NCI-H748 treated with DMSO at 0.1 percent for 48 hours (cell line): ENCODE measurements at places on chromosomes 1 and 21.
A peak's percentile ranks its signal among the peaks of the same experiment; 100 is the strongest.

DNA sequence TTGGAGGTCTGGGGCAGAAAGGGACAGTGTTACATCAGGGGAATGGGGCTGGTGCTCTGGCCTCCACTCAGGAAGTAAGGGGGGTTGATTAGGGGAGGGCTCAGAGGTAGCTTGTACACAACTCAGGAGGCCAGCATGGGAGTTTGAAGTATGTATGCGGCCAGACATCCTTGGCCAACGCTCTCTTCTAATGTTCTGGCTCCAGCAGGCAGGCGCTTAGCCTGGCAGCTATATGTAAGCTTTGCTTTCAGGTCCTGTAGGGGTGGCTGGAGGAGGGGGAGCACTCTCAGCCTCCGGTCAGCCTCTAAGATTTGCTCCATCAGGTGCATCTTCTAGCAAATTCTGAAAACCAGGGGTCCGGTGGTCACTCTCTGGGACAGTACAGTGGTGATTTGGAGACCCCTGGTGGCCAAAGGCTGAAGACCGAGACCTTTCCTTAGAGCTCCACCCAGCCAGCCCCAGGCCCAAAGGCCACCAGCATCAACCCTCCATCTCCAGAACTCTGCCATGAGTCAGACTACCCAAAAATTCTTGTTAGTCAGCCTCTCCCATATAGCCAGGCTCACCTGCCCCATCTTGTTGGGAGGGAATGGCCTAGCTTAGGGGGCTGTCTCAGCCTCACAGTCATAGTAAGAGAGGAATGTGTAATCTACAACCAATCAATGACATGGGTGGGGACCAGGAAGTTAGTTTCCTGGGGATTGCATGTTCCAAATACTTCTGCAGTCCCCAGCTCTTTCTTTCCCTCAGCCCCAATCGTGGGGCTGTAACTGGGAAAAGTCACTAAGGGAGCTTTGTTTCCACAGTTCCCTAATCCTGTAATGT lies 9.7 kb upstream of the COL8A2 start:
- DNase-seq, result peak; percentile 5

GRCh38 chr21:45780647-45781046 lies 137.1 kb downstream of the PCBP3 start:
- no peak for DNase-seq

- DNase-seq, result no peak
These were observed 1.3 kb downstream of the RIT1 start for GRCh38 chr1:155909894-155910293.

DNA sequence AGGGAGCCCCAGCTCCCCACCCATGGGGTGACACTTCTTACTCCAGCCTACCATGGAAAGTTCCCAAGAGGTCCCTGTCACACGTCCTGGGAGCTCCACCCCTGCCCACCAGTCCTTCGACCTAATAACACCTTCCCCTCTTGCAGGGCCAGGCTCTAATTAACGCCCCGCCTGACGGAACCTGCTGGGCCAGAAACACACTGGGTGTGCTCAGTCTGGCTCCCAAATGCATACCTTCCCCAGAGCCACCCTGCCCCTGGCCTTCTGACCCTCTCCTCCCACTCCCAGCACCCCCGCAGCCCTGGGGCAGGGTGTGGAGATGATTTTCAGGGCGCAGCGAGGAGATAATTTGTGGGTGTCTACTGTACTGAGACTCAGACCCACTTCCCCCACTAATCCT lies 20.6 kb downstream of the PGLYRP3 start:
- DNase-seq, result no peak

DNA sequence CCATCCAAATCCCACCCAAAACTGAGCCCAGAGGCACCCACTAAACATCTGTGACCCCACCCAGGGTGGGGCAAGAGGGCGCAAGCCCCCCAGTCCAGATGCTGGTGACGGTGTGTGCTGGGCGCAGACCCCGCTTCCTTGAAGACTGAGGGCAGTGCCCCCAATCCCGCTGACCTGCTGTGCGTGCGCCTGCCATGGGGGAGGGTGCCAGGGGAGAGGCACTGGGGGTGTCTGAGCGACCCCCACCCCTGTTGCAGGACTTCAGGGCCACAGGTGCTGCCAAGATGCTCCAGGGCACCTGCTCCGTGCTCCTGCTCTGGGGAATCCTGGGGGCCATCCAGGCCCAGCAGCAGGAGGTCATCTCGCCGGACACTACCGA lies 13.3 kb downstream of the COL6A2 start:
- no peak for DNase-seq

DNA sequence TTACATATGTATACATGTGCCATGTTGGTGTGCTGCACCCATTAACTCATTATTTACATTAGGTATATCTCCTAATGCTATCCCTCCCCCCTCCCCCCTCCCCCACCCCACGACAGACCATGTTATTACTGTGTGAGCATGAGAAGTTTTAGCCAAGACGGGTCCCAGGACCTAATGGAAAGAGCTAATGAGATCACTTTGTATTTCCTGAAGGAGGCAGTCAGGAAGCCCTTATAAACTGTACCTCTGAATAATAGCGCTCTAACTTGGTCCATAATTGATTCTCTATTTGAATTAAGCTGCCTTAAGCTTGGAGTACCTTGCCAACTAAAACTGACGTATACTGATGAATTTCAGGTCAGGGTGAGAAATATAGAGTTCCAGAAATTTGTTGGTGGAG lies 4.1 kb upstream of the NEGR1 start:
- no peak for DNase-seq

GRCh38 chr1:220974431-220974830 lies 95.2 kb downstream of the HLX start:
- no peak for DNase-seq

DNA sequence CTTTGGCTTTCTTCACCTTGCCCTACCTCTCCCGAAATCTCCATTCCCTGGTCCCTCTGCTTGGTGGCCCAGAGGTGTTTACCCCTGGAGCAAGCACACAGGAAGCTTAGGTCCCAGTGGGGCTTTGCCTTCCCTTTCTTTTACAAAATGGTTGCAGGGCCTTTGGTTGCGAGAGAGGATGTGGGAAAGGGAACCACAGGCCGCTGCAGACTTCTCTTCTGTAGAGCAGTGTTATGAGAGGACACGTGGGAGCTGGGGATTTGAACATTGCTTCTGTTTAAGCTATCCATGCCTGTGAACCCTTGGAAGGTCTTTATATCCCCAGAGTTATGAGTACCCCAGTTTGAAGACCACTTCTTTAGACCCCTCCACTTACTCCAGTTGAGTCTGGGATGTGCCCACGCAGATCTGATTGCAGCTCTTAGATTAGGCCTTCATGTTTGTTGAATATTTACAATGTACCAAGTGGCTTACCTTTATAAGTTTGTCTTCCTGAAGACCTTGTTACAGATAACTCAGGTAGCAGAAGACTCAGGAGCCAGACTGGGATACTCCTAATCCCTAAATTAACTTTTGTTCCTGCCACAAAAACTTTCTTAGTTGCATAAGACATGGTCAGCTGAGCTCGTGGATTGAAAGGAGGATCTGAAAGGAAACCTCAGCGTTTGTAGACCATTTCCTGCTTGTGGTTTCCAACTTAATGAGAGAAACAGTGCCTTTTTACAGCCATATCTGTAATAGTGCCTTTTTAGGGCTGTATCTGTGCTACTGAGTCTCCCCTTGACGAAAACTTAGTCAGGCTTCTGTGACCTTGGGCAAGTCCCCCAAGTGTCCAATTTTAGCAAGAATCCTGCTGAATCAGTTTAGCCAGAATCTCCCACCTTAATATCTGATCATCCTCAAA lies 21.9 kb upstream of the IVNS1ABP start:
- no peak for DNase-seq

DNA sequence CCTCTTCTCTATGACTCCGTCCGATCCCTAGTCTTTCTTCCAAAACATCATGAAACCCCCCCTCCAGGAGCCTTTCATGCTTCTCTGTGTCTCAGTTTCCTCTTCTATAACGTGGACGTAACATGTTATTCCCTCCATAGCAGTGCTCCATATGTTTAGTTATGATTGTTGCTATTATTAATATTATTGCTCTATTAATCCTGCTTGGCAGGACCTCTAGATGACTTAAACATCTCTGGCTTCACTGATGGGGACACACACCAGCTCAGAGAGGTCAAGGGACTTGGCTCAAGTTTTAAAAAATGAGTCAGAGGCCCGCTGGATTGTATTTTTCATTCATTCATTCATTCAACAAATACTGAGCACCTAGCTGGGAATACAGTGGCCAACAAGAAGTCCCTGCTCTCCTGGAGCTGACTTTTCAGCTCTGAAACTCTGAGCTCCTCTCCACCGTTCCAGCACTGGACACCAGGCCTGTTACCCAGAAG lies 404 bp upstream of the CPLANE2 start:
- no peak for DNase-seq

GRCh38 chr1:230220478-230220877 lies 153.4 kb downstream of the GALNT2 start:
- DNase-seq, result no peak

DNA sequence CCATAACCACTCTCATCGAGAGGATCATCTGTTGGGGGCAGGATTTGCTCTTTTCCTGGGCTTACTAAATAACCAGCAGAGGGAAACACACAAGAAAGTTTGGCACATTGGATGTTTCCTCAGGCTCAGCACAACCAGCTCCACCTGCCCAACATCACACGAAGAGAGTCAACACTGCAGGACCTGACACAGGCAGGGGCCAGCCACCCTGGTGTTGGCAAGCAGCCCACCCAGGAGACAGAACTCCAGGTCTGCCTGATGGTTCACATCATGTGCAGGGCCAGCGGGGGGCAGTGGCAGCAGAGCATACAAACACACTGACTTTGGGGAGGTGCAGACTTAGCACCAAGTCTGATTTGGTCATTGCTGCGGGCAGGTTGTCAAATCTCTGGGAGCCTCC lies 182.3 kb upstream of the GALNT2 start:
- no peak for DNase-seq

DNA sequence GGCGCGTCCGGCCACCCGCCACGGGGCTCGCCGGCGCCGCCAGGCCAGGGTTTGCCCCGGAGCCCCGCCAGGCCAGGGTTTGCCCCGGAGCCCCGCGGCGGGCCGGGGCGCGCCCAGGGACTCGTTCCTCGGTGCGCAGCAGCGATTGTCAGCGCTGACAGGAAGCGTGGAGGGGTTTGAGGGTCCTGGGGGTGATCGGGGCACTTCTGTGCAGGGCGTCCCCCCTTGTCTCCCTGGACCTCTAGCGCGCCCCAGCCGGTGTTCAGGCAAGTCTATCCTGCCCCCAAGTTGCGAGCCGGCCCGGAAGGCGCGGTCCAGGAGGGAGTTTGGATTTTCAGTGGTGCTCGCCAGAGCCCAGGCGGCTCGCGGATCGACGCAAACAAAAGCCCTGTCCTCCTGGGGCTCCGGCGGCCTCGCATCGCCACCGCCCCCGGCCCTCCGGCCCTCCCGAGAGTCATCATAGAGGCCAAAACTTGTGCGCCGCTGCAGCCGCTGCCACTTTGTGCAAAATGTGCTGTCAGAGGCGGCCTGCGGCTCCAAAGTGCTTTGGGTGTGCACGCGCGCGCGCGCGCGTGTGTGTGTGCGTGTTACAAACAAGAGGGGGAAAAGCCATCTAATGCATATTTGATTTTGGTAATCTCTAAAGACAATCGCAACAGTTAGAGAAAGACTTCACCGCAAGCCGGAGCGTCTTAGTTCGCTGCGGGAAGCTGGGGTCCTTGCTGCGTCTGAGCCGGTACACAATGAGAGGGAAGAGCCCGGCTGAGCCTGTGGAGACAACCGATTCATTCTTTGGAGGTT lies 1.0 kb downstream of the ROR1 start:
- no peak for DNase-seq

- no peak for DNase-seq
These were observed 3.7 kb downstream of the DLGAP3 start for GRCh38 chr1:34925730-34926129.

DNA sequence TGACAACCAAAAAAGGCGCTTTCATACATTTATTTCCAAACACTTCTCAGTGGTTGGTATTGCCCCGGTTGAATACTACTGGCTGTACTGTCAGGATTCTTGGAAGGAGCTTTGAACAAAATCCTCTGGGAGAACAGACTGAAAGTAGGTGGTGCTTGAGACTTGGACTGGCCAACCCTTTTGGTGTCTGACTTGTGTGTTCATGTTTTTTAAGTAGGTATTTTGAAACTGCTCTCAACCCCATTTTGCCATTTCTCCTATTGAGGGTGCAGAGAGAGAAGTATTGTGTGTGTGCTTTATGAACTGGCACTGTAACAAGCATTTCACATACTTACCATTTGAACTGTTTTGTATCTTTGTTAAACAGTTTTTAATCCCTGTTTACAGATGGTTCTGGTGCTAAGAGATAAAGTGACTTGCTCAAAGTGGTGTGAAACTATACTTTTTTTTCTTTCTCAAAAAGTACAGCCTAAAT lies 21.2 kb downstream of the ARID1A start:
- DNase-seq, result no peak

GRCh38 chr21:44926331-44927101 lies 5.8 kb upstream of the ITGB2 start:
- no peak for DNase-seq

DNA sequence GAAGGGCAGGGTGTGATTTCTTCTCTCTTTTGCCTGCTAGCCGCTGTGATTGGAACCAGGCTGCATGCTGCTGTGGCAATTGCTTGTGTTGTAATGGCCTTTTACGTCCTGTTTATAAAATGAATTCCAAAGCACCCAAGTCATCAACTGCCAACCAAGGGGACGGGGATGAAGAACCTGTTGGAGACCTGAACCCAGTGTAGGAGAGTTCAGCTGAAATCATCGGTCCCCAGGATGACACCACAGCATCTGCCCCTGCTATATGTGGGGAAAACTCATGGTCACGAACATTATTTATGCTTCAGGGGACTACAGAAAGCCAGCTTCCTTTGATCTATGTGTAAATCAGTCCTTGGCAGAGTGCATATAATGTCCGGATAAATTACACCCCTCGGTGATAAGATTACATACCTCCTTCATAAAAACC lies 3.8 kb downstream of the TMEM167B start:
- DNase-seq, result no peak

- DNase-seq, result no peak
These were observed 72.2 kb downstream of the CD46 start for GRCh38 chr1:207823880-207824566.

- DNase-seq, result no peak
These were observed 119.2 kb downstream of the SMYD2 start for GRCh38 chr1:214400131-214400530.

DNA sequence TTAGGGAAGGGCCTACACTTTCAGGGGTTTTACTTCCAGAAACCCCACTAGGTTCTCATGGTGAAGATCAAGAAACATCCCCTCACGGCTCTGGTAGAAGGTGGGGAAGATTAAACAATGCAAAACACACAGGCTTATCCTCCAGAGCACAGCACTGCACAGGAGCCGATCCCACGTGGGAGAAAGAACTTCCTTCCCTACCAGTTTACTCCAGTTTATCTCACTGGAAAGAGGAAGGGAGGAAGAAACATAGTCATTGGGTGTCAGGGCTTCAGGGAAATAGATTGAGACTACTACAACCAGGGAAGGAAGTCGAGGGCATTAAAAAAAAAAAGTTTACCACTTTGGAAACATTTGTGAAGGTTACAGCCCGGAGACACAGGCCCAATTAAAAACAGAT lies 164.4 kb downstream of the NTPCR start:
- DNase-seq, result no peak
